Fibroblast of upper back skin (primary cell): ENCODE measurements at places on chromosomes 16 and 17.

- no peak for DNase-seq
Measured at GRCh38 chr17:7854851-7855659, at the start of gene TMEM88. Gene TMEM88 (plus strand): TSS chr17:7855066. CDS start chr17:7855075, 9 bp downstream.

GRCh38 chr16:53792161-53792951, 88.4 kb downstream of the FTO start:
- DNase-seq = no peak

- DNase-seq = no peak
Measured at GRCh38 chr17:28492352-28493310, 13.5 kb upstream of the FOXN1 start.

DNA sequence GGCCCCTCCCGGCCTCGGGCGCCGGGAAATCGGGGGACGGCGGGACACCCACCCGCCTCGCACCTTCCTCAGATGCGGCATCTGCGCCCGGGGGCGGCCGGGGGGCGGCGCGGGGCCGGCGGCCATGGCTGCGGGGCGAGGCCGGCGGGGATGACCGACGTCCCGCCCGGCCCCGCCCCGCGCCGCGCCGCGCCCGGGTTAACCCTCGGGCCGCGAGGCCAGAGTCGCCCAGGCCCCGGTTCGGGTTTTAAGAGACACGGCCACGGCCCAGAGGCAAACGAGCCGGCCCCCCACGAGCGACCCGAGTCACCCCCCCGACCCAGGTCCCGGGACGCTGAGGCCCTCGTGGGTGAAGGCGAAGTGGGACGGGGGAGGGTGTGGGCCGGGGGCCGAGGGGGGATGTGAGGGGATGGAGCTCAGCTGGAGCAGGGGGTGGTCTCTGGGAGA, at the start of gene RGS11:
Gene RGS11 (minus strand): TSS at position 159 of the 447 bp plus-strand sequence. CDS start 33 bp downstream, at position 126.
- no peak for DNase-seq

DNA sequence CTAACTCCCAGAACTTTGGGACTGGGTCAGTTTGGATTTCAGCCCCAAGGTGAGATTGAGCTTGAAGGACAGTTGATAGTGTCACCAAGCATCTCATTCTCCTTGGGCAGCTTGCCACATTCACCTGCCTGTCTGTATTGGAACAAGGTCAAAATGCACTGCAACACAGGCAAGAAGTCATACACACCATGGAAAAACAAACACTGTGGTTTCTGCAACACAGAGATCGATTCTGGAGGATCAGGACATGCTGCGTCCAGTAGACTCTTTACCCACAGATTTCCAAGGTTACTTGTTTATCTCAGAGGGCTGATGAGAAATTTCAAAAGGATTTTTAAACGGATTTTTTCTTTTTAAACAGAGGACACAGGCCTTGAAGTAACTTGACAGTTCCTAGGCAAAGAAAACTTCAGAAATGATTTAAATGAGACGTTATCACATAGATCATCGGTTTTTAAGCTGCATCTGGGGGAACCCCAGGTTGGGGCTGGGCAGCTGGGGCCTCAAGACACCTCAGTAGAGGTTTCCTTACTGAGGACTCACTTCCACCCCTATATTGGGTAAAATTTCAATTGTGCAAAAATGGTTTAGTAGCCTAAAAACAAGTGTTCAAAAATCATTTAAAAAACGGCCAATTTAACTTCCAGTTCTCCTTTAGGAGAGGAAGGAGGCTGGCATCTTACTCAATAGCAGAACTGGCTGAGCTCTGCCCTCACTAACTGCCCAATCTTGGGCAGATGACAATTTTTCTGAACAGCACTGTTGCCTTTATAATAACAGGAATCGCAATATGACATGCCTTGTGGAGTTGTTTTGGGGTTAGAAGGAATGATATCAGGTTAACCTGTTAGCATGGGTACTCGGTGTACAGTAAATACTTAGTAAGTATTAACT, 299.3 kb downstream of the XYLT1 start:
- DNase-seq = no peak

DNA sequence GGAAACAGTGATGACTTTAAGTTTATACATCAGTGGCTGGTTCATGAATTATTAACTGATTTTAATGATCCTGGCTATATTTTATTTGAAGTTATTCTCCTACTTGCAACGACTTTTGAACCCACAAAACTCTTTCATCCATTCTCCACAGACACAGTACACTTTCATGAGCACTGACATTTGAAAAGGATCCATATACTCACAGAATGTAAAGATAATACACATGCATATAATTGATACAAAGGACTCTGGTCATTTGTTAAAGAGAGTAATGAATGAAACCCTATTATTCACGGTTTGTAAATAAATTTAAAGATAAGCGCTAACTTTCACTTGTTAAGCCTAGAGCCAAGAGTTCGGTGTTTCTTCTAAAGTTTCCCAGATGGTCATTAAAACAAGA, 3.3 kb downstream of the TOX3 start:
- no peak for DNase-seq

DNA sequence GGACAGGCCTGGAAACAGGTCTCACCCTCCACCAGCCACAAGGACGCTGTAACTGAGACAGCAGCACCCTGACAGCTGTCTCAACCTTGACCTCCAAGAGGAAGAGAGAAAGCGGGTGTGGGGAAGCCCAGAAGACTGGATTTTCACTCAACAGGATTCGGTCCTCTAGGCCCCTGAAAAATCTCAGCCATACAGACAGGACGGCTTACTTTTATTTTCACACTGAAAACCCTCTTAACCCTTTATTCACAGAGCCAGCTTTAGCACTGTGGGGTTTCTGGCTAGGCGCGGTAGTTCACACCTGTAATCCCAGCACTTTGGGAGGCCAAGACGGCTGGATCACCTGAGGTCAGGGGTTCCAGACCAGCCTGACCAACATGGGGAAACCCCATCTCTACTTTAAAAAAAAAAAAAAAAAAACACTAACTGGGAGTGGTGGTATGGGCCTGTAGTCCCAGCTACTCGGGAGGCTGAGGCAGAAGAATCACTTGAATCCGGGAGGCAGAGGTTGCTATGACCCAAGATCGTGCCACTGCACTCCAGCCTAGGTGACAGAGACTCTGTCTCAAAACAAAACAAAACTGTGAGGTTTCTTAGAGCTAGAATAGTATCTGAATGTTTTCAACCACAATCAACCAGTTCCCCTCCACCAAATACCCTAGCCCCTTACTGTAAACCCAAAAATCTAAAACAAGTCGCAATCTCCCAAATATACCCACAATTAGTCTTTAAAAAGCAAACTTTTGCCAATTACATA, 5.3 kb downstream of the ANKRD11 start:
- DNase-seq = no peak

DNA sequence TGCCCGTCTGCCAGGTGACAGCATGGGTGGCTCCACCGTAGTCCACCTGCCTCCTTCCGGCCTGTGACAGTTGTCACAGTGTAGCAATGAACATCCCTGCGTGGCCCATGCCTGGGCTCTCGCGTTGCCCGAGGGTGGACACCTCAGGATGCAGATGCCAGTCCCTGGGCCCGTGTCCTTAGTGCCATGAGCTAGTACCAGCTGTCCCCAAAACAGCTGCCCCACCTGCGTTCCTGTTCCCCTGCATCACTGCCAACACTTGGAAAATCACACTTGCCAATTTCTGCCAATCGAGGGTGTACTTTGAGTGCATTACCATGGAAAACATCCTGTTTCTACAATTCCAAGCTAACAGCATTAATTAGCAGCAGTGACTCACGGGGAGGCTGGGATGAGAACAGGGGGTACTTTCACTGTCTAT, 9.0 kb upstream of the C16orf95 start:
- DNase-seq = no peak

DNA sequence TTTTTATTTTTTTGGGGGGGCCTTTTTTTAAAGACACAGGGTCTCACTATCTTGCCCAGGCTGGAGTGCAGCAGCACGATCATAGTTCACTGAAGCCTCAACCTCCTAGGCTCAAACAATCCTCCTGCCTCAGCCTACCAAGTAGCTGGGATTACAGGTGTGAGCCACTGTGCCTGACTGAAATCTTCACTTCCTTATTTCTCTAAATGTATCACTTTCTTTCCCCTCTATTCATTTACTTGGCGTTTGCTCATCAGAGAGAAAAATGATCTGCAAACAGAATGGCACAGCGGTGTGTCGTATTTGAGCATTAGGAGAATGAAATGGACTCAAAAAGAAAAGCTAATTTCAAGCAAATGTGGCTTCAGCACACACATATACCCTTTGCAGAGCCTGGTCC, 44.3 kb upstream of the CDH5 start:
- DNase-seq = no peak

DNA sequence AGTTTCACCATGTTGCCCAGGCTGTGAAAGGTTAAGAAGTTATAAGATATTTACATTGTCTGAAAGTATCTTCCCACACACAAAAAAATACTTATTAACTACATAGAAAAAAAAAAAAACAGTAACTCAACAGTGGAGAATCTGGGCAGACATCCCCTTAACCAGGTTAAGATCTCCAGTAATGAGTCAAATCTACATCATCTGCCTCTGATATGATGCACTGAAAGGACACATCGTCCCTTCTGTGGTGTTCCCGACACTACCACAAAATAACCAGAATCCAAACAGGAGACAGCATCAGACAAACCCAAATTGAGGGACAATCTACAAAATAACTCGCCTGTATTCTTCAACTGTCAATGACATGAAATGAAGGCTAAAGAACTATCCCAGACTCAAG, 40.0 kb downstream of the CMTM4 start:
- no peak for DNase-seq

- DNase-seq = no peak
Measured at GRCh38 chr17:44374306-44375195, 10.9 kb upstream of the FAM171A2 start.

GRCh38 chr17:64306850-64307463, 43.9 kb upstream of the TEX2 start:
- DNase-seq = peak; percentile 58

- peak; percentile 74 for DNase-seq
Measured at GRCh38 chr17:73308017-73308823, 3.6 kb downstream of the CDC42EP4 start.

DNA sequence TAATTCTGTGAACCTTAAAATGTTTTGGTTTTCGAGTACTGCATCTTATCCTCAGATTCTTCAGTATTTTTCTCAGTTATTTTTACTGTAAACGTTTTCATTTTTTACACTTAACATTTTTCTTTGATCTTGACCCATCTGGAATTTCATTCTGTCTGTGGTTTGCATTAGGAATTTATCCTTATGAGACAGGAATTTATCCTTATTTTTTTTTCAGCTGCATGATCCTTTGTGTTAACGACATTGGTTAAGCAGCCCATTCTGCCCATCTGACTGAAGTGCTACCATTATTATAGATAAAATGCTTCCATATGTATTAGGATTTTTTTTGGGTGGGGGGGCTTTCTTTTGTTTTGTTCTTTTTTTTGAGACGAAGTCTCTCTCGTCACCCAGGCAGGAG, 41.0 kb downstream of the SNX29 start:
- DNase-seq = peak; percentile 90

DNA sequence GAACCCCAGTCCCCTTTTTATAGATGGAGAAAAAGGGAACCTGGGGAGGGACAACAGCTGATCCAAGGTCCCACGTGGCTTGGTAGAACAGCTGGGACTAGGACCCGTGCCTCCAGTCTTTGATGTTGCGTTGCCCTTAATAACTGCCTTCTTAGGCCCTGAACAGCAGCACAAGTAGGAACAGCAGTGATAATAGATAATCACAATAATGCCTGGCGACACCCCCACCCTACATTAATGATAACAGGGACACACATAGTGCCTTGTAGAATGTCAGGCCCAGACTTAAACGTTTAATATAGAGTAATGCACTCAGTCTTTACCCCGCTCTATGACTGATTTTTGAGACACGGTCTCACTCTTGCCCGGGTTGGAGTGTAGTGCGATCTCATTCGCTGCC, 96.4 kb downstream of the ABCC6 start:
- no peak for DNase-seq

- DNase-seq = no peak
Measured at GRCh38 chr16:2925951-2926649, 14.4 kb downstream of the FLYWCH1 start.

DNA sequence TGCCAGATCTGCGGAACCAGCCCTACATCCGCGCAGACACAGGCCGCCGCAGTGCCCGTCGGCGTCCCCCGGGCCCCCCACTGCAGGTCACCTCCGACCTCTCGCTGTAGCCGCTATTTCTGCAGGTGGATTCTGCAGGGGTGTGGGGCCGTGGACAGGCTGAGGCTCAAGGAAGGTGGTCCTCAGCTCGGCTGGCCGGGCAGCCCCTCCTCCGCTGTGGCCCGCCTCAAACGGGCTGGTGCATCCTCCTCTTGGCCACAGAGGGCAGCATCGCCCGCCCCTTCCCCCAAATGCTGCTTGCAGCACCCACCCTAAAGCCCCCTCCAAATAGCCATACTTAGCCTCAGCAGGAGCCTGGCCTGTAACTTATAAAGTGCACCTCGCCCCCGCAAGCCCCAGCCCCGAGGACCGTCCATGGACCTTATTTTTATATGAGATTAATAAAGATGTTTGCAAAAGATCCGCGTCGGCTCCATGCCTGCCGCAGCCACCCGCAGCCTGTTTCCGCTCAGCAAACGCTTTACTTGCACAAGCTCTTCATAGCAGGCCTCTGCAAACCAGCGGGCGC, 14.9 kb downstream of the SPATA32 start:
- DNase-seq = no peak

- DNase-seq = peak; percentile 10
Measured at GRCh38 chr16:554640-555365, 5.4 kb upstream of the PRR35 start.

DNA sequence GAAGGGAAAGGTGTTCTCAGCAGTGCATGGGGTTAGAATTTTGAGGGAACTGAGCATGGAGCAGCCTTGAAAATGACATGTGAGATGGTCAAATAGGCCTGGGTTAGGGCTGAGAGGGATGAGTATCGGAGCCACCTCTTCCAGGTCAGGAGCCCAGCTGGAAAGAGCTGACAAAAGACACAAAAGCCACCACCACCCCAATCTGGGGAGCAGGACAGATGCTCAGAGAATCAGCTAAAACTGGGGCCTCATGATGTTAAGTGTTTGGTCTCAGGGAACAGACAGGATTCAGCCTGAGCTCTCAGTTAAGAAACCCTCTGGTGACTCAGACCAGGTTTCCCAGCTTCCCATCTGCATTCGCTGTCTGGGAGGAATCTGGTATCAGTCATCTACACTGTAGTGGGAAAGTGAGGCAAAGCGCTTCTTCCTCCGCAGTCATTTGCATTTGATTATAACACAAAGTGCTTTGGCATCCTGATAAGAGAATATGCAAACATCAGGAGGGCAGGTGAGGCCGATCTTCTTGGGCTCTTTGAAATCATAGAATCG, 2.6 kb downstream of the WNT9B start:
- peak; percentile 56 for DNase-seq

- no peak for DNase-seq
Measured at GRCh38 chr16:364595-365491, 5.5 kb downstream of the MRPL28 start.

DNA sequence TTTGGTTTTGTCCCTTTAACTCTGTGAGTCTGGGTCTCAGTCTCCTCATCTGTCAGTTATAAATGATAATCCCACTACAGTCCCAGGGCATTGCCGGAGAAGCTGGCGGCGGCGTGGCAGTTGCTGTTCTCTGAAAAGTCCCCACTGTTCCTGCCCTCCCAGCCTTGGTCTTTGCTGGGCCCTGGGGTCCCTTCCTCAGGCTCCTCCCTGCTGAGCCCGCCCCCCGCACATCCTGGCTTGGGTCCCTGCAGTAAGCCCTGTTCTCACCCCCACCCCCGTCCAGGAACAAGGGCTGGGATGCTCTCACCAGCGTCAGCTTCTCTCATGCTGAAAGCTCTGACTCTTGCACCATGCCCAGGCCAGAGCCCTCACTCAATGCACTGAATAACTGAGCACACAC, 35.3 kb upstream of the PEMT start:
- no peak for DNase-seq
